Pancreas (tissue), 10 donors: ENCODE measurements at places on chromosomes 16 and 17. TPM values are rescaled to one million over a fixed set of nuclear protein-coding genes. Genes with fewer than 3 reads are reported as not detected.

Gene KCNJ18
- total RNA-seq = not detected

GRCh38 chr17:1347589-1348323, 52.3 kb downstream of the YWHAE start:
- no peak for DNase-seq

Gene NECAB2
- 0.37 TPM for total RNA-seq

GRCh38 chr17:60896996-60897395, 219.3 kb downstream of the BCAS3 start:
- no peak for DNase-seq

- no peak for DNase-seq
Observed at GRCh38 chr17:7249830-7250229, 1.7 kb downstream of the CTDNEP1 start.

- DNase-seq = no peak
Observed at GRCh38 chr16:74680681-74681080, 14.0 kb upstream of the RFWD3 start.

- no peak for DNase-seq
Observed at GRCh38 chr16:19785081-19785480, 67.0 kb downstream of the IQCK start.

GRCh38 chr16:19810817-19811731, 73.6 kb downstream of the GPRC5B start:
- DNase-seq = no peak

- no peak for DNase-seq
Observed at GRCh38 chr16:46573008-46573833, 48.0 kb downstream of the SHCBP1 start.

DNA sequence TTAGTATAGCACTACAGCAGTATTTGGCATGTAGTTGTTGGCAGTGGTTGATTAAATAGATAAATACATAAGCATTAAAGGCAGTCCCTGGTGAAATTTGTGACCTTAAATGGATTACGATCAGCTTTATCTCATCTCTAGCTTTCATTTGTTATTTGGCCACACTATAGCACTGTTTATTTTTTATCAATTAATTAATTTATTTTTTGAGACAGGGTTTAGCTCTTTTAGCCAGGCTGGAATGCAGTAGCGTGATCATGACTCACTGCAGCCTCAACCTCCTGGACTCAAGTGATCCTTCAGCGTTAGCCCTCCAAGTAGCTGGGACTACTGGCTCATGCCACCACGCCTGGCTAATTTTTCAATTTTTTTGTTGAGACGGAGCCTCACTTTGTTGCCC, 18.7 kb upstream of the ARHGAP17 start:
- DNase-seq = no peak

GRCh38 chr17:41333098-41333497, 17.5 kb downstream of the KRT33A start:
- DNase-seq = no peak

Gene HOXB13
- total RNA-seq = 0.06 TPM

DNA sequence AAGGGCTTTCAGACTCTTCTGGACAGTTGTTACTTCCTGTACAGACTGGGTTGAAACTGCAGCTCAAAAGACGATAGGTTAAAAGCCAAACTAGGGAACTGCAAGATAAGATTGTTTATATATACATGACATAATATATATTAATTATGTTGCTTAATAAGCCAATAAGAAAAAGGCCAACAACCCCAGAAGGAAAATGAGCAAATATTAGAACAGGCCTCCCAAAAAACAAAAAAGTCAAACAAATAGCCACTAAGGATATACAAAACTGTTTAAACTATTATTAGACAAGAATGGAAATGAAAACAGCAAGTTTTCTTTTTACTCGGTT, 495 bp upstream of the CMTR2 start:
- DNase-seq = no peak

Gene PRAC2
- total RNA-seq = not detected

Gene IKZF3
- 1.1 TPM for total RNA-seq
